T-cell (primary cell): ENCODE measurements at places on chromosomes 13 and 19. TPM values are rescaled to one million over a fixed set of nuclear protein-coding genes. Genes with fewer than 3 reads are reported as not detected.
A peak's percentile ranks its signal among the peaks of the same experiment; 100 is the strongest.

- no peak overlapping the region for H3K4me3 ChIP-seq
- no peaks in the 10 kb centered on the region for H3K4me1 ChIP-seq
- no peak for DNase-seq
- H3K27me3 ChIP-seq: no peaks in the 10 kb centered on the region
- no peak overlapping the region for H3K27ac ChIP-seq
These were observed 57.5 kb downstream of the STARD13 start for GRCh38 chr13:33227927-33228647.

GRCh38 chr13:113417008-113417751 lies 36.1 kb downstream of the ADPRHL1 start:
- peaks cover 29% of the 10 kb centered on the region for H3K27me3 ChIP-seq
- no peak for DNase-seq
- H3K4me3 ChIP-seq: no peak overlapping the region
- H3K36me3 ChIP-seq: no peaks in the 10 kb centered on the region

- no peak for DNase-seq
- H3K27me3 ChIP-seq: peaks cover 10% of the 10 kb centered on the region
- H3K4me3 ChIP-seq: no peak overlapping the region
- H3K36me3 ChIP-seq: no peaks in the 10 kb centered on the region
- H3K27ac ChIP-seq: no peak overlapping the region
These were observed 41.8 kb downstream of the IRS2 start for GRCh38 chr13:109744512-109745051.

GRCh38 chr13:74062933-74063332 lies 71.3 kb downstream of the KLF12 start:
- peak overlapping the region; percentile 82 for H3K27ac ChIP-seq
- peaks cover 62% of the 10 kb centered on the region for H3K4me1 ChIP-seq
- H3K4me3 ChIP-seq: no peak overlapping the region
- H3K27me3 ChIP-seq: no peaks in the 10 kb centered on the region

DNA sequence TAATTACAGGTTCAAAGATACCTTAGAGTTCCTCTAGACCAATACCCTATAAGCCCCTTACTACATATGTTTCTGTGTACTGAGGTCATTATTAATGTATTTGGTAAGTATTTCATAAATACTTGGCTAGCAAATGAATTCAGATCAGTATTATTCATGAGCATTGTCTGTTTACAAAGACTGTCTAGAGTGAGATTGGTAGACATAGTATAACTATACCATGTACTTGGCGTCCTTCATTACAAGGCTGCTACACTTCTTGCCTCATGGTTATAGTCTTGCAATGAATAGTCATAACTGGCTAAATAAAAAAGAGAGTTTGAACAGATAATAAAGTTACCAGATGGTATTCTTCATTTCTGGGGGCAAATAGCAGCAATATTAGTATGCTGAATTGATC lies 12.1 kb downstream of the SETDB2 start:
- DNase-seq: no peak
- H3K4me1 ChIP-seq: peaks cover 2% of the 10 kb centered on the region
- H3K27ac ChIP-seq: no peak overlapping the region
- peaks cover 9% of the 10 kb centered on the region for H3K36me3 ChIP-seq
- no peak overlapping the region for H3K4me3 ChIP-seq

DNA sequence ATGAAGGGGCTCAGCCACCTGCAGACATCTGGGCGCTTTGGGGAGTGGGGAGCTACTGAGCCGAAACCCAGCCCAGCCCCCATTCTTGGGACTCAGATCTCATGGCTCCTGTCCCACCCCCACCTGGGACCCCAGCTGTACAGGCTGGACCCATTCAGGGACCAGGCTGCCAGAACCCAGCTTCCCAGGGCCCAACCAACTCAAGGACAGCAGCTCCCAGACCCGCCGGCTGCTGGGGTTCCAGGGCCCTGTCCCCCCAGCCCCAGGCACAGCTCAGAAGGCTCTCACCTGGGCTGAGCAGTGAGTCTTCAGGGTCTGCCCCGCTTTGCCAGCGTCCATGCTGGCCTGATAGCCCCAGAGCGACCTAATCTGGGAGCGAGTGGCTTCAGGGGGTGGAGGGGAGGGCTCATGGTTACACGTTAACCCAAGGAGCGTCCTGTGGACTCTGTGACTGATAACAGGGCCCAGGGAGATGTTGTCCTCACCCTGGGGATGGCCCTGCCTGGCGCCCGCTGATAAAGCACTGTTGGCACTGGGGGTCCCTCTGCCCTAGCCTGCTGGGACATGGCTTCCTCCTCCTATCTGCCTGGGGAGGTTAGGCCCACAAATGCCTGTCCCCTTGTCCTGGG lies at the start of gene TMEM86B:
Gene TMEM86B, minus strand, starts transcription at position 361 of the 629 bp plus-strand sequence. Its CDS starts 22 bp downstream, at position 339.
- no peak within 1 kb of the TSS for H3K27ac ChIP-seq
- H3K27me3 ChIP-seq: no peaks in the 10 kb centered on the region
- no peak for DNase-seq
- H3K4me1 ChIP-seq: no peaks in the 10 kb centered on the region

GRCh38 chr13:112670864-112671263 lies 19.0 kb upstream of the ATP11A start:
- DNase-seq: no peak
- H3K4me1 ChIP-seq: peaks cover 15% of the 10 kb centered on the region
- no peak overlapping the region for H3K4me3 ChIP-seq
- H3K27ac ChIP-seq: no peak overlapping the region

DNA sequence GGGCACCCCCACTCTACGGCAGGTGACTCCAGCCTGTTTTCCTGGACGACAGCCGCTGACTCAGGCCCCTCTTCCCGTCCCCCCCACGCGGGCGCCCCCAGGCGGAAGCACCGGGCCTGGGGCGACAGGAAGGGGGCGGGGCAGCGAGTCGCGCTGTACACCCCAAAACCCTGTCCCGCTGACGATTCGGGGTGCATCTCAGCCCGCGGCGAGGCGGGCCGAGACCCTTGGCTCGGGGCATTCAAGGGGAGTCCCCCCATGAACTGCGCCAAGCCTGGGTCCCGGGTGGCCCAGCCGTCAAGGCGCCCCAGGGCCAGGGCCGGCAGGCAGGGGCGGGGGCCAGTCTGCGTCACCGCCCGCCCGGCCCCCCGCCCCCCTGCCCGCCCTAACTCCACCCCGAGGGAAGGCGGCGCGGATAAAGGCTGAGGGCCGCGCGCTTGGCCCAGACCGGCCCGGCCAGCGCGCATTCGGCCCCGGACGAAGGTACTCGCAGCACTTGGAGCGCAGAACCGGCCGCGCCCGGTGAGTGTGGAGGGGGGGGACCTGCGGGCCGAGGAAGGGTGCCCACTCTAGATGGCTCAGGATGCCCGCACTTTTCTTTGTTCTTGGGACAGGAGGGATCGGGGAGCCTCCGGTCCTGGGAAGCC lies at the start of gene MIDN:
Gene MIDN, plus strand, starts transcription at position 445 of the 647 bp plus-strand sequence. CDS start 1,714 bp downstream, outside the sequence.
- peaks cover 11% of the 10 kb centered on the region for H3K4me1 ChIP-seq
- H3K27ac ChIP-seq: peak within 1 kb of the TSS; percentile 88
- peaks cover 10% of the 10 kb centered on the region for H3K36me3 ChIP-seq
- H3K4me3 ChIP-seq: peak within 1 kb of the TSS; percentile 66
- no peaks in the 10 kb centered on the region for H3K27me3 ChIP-seq

DNA sequence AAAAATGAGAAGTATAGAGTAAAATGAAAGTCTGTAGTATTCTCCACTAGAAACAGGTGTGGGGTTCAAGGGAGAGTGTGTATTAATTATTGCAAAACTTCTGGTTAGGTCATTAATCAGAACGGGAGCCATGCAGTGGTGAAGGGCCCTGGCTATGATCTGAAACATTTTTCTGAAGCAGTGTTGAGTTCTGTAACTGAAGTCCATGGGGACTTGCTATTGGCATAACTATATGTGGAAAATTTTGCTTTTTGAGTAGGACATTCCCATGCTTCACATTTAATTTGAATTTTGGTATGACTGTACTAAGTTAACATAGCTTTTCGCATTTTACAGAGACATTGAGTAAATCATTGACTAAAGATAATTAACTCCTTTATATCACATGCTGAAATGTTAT lies 67.5 kb downstream of the LRCH1 start:
- no peak overlapping the region for H3K4me3 ChIP-seq
- H3K36me3 ChIP-seq: no peaks in the 10 kb centered on the region
- DNase-seq: no peak
- H3K27me3 ChIP-seq: no peaks in the 10 kb centered on the region

DNA sequence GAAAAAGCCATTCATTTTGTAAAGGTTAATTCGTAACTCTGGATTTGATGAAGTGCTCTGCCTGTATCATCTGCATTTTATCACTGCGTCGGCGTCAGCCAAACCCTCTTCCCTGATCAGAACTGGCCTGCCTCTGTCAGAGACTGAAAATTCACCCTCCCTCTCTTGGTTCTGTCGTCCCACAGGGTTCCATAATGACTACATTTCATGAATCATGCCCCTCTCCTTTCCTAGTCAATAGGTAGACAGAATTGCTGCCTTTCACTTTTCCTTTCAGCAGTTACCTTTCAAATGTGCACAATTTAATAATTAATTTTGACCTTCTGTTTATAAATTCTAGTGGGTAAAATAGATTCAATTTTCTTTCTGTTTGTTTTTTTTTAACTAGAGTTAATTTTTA lies 423.4 kb downstream of the RFC3 start:
- H3K27me3 ChIP-seq: no peaks in the 10 kb centered on the region
- no peak overlapping the region for H3K4me3 ChIP-seq
- no peaks in the 10 kb centered on the region for H3K4me1 ChIP-seq
- no peak overlapping the region for H3K27ac ChIP-seq
- no peaks in the 10 kb centered on the region for H3K36me3 ChIP-seq

Gene DHDH
- total RNA-seq: 1.7 TPM

Gene CRX
- total RNA-seq: not detected

Gene TMEM86B
- total RNA-seq: 10.6 TPM

Gene SLC6A16
- 6.9 TPM for total RNA-seq
